PC-9 (cell line): ENCODE measurements at places on chromosomes 5 and 9. TPM values are rescaled to one million over a fixed set of nuclear protein-coding genes. Genes with fewer than 3 reads are reported as not detected.

The MARCOL gene
- not detected in 2 replicates for total RNA-seq

GRCh38 chr5:127084656-127085055, 11.4 kb upstream of the C5orf63 start:
- DNase-seq, result no peak

DNA sequence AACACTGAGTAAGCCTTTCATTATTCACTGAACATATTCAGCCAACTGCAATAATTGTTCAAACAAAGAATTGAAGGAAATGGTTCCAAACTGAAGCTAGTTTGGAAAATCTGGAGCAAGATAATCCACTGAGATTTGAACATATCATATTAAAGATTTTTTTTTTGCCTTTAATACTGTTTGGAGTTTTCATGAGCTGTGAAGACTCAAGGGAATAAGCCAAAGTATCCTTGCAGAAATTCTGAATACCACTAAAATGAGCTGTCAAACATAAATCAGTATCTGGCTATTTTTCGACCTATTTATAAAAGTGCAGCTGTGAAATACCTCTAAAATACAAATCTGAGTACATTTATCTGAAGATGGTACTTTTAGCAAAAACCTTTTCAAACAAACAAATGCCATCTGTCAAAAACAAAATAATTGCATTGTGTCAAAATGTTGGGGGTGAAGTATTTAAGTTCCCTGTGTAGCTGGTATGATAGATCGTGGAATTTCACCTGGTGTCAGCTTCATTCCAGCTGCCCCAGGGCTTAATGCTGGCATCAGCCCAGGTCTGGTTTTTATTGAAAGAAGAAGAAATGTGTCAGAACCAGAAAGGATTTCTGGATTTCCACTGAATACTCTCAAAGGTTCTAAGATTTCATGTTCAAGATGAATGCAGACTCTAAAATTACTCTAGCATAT, 149.0 kb upstream of the GRAMD2B start:
- no peak for DNase-seq

DNA sequence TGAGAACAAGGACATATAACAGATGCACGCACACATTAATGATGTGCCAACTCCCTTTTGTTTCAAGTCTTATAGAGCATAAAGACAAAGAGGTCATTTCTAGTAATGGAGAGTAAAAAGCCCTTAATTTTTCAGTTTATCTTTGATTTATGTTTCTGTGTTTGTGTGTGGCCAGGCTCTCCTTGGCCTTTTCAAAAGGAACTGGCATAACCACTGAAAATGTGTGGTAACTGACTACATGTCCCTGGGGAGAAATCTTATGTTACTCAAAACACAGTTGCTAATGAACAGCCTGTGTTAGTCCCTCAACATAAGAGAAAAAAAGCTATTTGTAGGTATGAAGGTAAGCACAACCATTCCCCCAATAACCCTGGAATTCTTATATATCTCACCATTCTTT, 47.6 kb upstream of the SHOC1 start:
- DNase-seq, result no peak

- DNase-seq, result no peak
These were observed 78.8 kb upstream of the STK32A start for GRCh38 chr5:147156012-147156411.

DNA sequence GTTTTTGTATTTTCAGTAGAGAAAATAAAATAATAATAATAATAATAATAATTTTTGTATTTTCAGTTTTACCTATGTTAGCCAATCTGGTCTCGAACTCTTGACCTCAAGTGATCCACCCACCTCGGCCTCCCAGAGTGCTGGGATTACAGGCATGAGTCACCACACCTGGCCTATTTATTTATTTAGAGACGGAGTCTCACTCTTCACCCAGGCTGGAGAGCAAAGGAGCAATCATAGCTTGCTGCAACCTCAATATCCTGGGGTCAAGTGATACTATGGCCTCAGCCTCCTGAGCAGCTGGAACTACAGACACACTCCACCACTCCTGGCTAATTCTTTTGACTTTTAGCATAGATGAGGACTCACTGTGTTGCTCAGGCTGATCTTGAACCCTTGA, 167.5 kb downstream of the TLE1 start:
- DNase-seq, result no peak

GRCh38 chr5:124200381-124200780, 546.1 kb downstream of the ZNF608 start:
- DNase-seq, result no peak

The PKN3 gene
- total RNA-seq, result 5.5 and 9.1 TPM in 2 replicates
